GM04503 (cell line): ENCODE measurements at places on chromosomes 4 and X.

DNA sequence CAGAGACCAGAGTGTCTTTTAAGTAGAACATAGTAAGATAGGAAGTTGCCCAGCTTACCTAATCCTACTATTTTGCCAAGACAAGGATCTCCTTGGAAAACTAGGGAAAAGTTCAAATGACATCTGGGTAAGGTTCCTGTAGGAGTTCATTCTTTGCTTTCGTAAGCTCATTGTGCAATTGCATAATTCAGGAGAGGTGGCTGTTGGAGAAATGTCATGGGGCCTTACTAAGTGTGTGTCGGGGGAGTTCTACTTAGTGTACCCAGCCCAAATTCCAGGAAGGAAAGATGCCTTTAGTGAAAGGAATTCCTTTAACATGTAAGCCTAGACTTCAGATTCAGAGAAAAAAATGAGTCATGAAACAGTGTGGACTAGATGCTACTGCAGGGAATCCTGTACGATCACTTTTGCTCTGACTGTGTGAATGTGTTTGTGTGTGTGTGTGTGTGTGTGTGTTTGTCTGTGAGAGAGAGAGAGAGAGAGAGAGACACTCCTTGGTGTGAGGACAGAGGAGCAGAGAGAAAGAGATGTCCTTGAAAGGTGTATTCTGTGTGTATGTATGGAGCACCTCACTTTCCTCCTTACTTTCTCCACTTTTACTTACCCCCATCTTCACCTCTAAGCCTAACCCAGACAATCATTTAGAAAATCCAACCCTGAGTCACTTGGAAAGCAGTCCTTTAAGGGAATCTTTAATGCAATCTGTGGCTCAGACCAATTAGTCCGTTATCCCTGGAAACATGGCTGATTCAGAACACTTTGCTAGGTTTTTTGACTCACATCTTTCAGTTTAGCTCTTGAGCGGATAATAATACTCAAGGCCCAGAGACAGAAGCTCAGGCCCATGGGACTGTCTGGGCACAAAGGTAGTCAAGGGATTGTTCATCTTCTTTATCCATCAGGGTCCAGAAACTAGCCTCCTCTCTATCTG lies 114.5 kb upstream of the ACSL4 start:
- peak; percentile 82 for DNase-seq

DNA sequence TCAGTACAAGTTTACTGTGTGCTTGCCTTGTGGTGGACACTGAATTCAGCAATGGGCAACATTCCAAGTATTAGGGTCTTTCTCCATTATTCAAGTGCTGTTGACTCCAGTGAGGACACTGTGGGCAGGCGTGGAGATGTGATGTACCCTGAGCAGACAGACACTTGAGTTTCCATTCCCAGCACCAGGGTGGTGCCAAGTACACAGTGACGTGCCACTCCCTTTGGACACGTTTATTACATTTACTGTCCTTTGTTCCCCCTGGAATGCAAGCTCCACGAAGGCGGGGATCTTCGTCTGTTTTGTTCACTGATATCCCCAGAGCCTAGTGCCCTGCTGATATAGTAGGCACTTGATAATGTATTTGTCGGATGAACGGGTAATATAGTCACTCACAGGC lies 130.6 kb upstream of the STX18 start:
- DNase-seq, result no peak

- no peak for DNase-seq
Measured at GRCh38 chr4:28228561-28229491, 1368.2 kb downstream of the STIM2 start.

GRCh38 chrX:56928546-56928945 lies 66.8 kb downstream of the SPIN3 start:
- peak; percentile 8 for DNase-seq

GRCh38 chrX:135432453-135432852 lies 10.7 kb downstream of the SMIM10L2A start:
- DNase-seq, result no peak

GRCh38 chr4:113106108-113106507 lies 56.7 kb downstream of the ANK2 start:
- DNase-seq, result peak; percentile 12

DNA sequence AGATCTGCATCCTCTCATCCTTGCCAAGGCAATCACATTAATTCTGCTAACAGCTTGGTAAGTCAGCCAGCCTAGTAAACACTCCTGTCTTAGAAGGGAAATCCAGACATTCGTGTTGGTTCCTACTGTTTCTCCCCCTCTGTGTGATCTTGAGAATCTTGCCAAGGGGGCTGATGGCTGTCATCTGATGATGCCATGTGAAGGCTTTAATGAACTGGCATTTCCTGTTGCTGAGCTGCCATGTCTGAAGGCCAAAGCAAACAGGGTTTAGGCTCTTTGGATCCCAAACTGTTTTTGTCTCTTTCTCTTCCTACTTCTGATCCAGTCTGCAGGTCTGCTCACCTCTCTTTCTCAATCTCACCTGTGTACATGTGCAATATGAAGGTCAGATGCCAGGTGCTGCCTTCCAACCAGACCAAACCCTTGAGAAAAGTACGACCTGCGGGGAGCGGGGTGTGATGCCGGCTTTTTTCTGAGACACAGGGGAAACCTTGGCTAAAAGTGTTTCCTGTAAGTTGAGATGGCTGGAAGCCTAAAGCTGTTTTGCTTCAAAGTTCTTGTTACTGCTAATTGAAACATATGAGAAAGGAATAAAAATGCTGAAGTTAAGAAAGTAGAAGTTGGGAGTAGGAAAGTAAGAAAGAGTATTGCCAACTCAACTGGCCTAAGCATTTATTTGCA lies 532.9 kb downstream of the ANKRD50 start:
- no peak for DNase-seq

DNA sequence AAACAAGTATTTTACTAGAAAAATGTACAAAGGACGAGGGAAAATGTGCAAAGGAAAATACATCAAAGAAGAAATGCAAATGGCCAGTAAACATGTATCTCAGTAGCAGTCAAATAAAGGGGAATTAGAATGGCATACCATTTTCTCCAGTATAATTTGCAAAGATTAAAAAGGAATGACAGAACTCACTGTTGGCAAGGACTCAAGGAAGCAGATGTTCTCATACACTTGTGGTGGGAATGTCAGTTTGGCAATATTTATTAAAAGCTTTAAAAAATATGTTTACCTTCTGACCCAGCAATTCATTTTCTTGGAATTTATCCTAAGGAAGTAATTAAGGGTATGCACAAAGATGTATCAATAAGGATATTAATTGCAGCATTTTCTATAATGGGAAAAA lies 7.6 kb downstream of the CLCN5 start:
- no peak for DNase-seq

DNA sequence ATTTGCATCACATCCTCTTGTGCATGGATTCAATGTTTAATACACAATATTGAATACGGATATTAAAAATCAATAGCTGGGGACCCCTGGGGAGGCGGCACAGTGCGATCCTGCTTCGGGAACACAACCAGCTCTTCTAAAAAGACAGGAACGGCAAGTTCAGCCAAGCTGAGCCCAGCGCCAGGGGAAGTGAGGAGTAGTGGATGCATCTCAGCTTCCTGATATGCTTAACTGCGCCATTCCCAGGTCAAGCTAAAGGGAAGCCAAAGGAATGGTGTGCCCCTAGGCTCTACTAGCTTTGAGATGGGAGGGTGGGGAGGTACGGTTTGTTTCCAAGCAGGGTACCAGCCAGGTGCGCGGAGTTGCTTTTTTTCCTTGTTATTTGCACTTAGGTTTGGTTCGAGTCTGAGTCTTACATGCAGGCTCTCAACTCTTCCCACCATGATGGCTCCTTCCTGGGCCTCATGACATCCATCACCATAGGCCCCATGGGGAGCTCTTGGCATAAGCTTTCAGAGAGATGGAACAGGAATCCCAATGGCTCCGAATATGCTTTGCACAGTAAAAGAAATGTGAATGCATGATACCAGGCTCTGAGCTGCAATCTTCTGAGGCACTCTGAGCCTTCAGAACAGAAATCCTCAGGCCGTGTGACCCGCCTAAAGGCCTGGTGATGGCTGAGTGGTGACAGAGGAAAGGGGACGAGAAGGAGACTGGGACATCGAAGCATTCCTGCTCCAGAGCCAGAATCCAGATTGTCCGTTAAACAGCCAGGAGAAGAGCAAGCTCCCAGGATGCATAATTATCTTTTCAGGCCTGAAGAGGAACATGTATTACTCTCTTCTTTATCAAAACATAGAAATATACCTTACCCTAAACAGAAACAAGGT lies 51.8 kb upstream of the BCOR start:
- no peak for DNase-seq

GRCh38 chrX:150565551-150565950 lies 2.9 kb upstream of the MTM1 start:
- DNase-seq, result no peak

DNA sequence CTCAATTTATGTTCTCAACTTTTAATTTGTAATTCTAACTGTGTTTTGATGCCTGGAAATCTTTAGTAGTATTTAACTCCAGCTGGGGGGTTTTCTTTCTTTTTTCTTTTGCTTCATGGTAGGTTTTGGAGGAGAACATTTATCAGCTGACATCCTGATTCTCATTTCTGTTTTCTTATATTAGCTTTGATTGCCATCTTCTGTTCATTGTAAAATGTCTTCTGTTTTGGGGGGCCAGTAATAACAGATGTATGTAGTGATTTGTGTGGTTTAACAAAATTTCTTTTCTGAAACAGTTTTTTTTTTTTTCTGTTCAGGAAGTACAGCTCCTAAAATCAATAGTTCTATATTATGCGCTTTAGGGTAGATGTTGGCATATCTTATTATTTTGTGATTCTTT lies 182.2 kb downstream of the GABRB1 start:
- DNase-seq, result no peak

GRCh38 chr4:40058121-40058520 lies 1.5 kb downstream of the N4BP2 start:
- no peak for DNase-seq

DNA sequence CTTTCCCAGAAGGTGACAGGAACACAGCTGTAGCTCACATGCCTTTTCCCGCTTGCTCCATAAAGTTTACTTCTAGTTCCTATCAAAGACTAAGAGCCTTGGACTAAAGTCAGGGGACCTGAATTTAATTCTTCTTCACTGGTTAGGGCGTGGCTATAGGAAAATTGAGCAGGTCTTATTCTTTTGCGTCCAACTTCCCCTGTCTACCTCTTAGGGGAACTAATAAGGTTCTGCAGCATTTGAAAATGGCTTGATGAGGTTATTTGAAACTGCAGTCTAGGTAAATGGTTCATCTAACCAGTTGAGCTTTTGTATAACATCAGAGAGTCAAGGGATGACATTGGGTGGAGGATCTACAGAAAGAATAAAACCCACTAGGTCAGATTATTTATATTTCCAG lies 2.6 kb downstream of the ARHGAP10 start:
- no peak for DNase-seq

DNA sequence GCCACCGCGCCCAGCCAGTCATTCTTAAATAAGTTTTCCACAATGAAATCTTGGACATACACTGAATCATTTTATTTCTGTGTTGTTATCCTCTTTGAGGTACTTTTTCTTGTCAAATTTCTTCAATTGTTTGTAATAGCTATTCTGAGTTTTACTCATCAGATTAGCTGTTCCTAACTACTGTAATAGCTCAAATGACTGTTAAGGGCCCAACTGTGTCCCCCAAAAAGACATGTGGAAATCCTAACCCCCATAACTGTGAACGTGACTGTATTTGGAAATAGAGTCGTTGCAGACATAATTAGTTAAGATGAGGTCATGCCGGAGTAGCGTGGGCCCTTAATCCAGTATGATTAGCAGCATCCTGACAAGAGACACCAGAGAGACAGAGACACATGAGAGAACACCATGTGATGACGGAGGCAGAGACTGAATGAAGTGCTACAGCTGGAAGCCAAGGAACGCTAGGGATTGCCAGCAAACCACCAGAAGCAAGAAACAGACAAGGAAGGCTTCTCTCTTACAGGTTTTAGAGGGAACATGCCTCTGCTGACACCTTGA lies 22.9 kb downstream of the ACOT9 start:
- DNase-seq, result no peak

DNA sequence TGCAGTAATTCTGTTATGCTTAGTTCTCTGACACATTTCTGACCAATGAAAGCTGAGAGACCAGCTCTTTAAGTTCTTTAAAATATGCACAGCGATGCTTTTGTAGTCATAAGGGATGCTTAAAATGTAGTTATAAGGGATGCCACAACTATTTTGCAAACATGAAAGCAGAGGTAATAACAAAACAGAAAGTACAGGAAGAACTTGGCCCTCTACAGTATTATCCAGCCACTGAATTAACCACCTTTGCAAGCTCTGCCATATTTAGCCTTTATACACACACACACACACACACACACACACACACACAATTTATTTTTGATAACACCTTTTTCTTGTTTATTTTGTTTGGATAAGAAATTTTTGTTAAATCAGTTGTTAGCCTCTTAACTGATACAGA lies 590.0 kb downstream of the FAT4 start:
- DNase-seq, result no peak

DNA sequence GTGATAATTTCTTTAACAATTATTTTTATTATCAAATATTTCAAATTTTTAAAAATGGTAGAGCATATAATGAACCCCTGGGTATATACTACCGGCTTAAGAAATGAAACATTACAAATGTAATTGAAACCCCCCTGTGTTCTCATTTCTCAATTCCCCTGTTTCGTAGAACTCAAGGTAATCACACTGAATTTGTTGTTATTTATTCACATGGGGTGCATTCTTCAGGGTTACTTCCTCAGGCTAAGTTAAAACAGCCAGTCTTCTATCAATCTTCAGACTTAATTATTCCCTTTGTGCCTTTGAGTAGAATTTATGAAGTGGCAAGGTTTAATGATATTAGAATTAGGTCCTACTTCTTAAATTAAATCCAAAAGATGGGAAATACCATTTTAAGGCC lies 128.2 kb downstream of the ANAPC10 start:
- DNase-seq, result no peak

- DNase-seq, result no peak
Measured at GRCh38 chr4:38509551-38509950, 154.4 kb upstream of the KLF3 start.

DNA sequence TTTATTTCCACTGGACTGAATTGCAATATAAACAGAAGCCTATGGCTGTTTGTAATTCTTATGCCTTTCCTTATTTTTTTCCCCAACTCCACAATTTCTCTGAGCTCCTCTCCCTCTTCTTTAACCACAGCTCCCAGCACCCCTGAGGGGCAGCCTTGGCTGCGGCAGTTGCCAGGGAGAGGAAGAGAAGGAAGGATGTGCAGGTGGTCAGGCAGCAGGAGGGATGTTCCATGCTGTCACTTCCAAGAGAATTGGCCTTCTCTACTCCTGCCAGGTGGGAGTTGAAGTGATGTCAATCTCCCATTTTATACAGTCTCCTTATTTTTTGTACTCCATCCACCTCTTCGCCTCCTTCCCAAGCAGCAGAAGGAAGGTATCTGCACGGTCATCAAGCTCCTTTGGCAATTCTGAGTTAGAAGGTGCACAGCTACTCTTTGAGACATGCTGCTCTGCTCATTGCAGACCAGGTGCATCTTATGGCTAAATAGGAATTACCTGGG lies 343.3 kb upstream of the RPS6KA3 start:
- DNase-seq, result no peak

GRCh38 chr4:112075906-112076305 lies 69.3 kb upstream of the FAM241A start:
- no peak for DNase-seq

DNA sequence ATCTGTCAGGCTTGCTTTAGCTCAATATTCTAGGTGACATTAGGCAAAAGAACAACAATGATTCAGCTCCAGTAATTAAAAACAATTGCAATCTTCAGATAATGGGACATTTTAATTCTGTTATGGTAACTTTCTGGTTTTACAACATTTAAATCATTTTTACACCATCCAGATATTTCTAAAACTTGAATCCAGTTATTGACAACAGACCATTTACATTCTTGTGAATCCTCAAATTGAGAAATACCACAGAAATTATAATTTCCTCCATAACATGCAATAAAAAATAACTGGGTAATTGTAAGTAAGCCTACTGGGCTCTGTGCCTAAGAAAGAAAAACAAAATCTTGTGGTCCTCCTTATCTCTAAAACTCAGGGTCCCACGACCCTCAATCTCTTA lies 195.0 kb upstream of the S100G start:
- DNase-seq, result no peak
